ENCODE measurements at places on chromosomes 2 and 18.

DNA sequence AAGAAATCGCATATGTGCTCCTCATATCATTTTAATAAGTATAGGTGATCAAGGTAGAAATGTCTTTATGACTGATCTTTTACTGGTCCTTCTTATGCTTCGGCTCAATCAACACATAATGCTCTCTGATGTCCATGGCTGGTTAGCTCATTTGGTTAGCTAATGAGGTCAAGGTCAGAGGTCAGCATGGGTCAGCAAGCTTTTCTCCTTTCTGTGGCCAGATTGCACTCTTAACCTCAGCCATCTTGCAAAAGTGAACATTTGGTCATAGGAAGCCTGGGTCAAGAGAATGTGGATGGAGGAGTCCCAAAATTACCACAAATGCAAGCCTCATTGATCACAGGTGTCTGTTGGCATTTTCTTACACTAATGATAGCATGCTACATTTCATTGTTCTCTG, 35.4 kb upstream of the DARS1 start:
- DNase-seq = no peak

DNA sequence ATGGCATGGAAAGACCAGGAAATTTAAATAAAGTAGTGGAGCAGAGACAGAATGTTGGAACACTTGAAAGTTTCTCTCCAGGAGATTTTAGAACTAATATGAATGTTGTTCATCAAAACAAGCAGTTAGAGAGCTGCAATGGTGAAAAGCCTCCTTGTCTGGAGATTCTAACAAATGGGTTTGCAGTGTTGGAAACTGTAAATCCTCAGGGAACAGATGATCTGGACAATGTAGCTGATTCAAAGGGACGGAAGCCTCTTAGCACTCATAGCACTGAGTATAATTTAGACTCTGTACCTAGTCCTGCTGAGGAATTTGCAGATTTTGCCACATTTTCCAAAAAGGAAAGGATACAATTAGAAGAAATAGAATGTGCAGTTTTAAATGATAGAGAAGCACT, 27.7 kb downstream of the AFTPH start:
- no peak for DNase-seq

- no peak for DNase-seq
Measured at GRCh38 chr18:54052732-54053429, 171.6 kb downstream of the MBD2 start.

DNA sequence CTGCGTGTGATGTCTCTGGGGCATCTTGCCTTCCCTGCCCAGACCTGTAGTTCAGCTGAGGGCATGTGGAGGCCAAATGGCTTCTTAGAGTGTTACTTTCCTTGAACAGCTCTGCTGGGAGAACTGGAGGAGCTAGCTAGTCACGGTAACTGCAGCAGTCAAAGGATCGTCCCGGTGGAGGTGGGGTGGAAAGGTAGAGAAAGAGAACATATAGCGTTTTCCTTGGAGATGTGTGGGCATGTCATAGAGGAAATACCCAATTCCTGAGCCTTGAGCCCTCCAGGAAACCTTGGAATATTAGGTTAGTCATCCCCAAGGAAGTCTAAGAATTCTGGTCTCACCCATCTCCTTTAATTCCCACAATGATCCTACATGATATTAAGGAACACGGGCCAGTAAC, 33.5 kb upstream of the IL37 start:
- DNase-seq = no peak

DNA sequence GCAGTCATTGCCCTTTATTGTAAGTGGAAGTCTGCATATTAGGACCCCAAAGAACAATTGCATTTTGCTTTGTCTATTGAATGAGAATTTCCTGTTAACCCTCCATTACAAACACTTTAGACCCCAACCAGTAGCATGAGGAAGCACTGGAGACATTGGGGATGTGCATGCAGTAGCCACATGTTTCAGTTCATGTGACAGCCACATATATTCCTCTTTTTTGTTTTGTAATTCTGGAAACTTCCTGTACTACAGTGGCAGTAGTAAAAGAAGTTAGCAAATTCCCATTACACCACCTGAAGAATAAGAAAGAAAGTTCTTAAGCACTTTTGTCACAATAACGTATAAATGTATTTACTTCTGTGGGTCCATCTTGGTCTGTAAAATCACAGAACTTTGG, 281.1 kb upstream of the SLC14A2 start:
- no peak for DNase-seq

GRCh38 chr2:135255208-135255607, 203.1 kb downstream of the RAB3GAP1 start:
- no peak for DNase-seq

- DNase-seq = no peak
Measured at GRCh38 chr2:180449171-180449915, 442.2 kb upstream of the CWC22 start.

DNA sequence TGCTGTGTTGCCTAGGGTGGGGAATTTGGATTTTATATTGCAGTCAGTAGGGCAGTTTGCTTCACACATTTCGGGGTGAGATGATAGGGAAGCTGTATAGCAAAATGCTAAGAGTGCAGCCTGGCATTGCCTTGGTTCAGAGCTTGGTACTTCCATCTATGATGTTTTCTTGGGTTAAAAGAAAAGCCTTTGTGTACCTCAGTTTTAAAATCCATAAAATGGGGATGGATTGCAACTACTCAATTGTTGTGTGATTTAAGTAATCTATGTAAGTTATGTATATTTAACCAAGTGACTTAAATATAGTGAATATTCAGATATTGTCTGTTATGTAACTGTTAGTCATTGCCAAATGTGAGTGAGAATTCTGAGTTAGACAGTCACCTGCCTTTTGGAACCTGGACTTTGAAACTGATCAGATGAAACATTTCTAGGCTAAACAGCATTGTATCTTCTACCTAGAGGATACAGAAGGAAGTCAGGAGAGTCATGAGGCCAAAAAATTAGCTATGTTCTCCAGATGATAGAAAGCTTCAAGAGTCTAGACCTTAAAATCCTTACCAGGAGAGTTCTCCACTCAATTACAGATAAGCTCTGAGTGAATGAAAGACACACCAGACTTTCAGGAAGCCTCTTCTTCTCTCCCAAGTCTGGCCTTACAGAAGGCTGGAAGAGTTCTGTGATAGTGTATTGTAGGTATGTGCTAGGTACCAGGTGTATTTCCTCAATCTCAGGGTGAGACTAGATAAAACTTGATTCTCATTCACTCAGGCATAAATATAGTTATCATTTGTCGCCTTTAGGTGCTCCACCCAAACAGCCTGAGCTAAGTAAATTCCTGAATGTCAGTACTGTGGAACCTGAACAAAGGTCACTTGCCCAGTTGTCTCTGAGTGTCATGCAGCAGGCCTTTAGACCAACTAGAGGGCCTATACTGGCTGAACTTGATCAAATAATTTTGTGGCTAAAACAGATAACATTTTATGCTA, 7.5 kb downstream of the RIOK3 start:
- no peak for DNase-seq

DNA sequence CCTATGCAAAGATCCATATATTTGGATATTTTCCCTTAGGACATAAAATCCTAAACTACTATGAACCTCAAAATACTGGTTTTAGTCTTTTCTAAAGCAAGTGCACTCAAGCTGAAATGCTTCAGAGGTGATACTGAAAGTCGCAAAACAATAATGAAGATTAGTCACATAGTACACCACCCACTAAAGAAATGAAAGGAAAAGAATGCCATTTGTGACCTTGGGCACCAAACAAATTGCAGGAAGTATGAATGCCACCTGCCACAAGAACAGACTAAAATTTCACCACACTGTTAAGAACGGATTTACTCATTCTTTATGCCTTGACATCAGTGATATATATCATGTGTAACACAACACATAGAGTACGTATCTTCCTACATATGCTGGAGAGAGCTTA, 161.5 kb downstream of the ZNF521 start:
- no peak for DNase-seq

DNA sequence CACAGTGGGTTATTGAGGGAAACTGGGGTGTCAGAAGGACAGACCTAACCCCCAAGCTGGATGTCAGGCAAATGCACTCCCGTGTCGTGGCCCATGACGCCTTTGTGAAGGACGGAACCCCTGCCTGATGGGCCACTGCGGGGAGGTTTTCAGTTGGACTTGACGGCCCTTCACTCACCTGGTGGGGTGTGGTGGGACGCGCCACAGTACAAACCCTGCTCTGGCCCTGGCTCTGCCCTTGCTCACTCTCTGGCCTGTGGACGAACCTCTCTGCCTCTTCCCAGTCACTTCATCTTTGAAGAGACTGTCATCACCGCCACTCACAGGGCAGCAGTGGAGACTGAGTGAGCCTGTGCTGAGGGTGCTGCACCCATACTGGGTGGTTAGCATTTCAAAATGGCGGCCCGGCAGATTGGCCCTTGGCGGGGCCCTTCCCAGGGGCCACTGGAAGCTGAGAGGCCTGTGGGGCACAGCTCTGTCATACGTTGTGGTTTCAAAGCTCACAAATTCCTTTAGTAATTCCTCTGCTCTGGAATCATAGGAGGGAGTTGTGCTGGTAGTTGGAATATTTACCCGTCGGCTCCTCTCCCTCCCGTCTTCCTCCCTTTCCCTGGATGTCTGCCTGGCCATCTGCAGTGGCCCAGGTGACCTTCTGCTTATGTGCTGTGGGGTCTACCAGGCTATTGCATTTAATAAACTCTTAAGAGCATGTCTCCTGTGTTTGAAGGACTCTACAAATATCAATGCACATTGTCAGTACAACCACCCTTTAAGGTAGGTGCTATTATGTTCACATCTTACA, 200.6 kb downstream of the CTIF start:
- DNase-seq = no peak
